ENCODE measurements at places on chromosomes 2 and 18.

DNA sequence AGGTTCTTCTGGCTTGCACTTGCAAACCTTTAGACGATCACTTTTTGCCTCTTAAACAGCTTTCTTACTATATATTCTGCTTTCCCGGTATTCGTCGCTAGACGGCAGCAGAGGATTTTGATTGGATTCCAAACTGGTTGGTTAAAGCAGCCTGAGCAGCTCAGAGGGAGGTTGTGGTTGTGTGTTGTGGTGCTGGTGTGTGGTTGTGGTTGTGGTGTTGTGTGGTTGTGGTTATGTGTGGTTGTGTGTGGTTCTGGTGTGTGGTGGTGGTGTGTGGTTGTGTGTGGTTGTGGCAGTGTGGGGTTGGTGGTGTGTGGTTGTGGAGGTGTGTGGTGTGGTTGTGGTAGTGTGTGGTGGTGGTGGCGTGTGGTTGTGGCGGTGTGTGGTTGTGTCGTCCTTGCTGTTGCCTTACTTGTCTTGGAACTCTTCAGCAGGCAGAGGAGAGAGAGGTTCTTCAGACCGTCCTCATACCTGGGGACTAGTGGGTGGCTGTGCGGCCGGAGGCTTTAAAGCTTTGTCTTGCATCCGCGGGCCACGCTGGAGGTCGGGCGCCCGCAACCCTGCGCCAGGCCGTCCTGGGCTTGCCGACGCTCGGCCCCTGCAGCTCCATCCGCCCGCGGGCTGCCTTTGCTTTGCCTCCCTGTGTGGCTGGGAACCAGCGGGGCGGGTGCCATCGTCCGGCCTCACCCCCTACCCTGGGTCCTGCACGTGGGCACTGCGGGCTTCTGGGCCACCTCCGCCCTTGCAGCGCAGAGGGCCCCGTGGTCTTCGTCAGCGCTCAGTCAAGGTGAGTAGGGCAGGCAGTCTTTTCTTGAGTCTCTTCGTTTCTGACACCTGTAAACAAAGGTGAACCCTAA, 190.8 kb downstream of the ARHGAP28 start:
- DNase-seq = no peak

- DNase-seq = no peak
These were observed 13.7 kb downstream of the TET3 start for GRCh38 chr2:73998451-73998850.

DNA sequence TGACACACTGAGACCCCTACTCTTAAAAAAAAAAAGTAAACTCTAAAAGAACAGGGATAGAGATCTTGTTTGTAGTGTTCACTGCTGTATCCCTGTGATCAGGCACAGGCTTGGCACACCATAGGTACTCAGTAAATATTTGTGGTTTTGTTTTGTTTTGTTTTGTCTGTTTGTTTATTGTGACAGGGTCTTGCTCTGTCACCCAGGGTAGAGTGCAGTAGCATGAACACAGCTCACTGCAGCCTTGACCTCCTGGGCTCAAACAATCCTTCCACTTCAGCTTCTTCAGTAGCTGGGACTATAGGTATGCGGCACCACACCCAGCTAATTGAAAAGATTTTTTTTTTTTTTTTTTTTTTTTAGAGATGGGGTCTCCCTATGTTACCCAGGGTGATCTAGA, 3.4 kb downstream of the FKBP1B start:
- DNase-seq = no peak

DNA sequence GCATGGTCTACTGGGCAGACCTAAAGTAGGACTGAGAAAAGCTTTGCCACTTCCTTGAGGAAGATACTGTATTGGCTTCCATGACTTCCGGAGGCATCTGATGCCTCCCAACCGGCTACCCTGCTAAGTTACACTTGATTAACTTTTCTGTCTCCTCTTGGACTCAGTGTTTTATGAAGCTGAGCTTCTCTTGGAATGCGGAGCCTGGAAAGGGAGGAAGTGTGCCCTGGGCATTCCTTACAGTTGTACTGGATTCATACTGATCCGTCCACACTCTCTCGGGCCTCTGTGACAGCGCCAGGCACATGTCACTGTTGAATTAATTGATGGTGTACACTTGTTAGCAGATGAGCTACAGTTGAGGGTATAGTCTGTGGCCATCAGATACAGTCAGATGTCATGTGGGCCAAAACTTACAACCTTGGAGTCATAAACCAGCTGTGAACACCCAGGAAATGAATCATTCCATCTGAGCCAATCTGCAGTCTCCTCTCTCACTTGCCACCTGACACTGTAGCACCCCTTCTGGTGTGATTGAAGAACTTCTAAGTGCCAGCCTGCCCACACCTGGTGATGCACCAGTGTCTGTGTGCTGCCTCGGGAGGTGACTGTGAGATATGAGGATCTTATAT, 122.5 kb downstream of the FHOD3 start:
- DNase-seq = no peak

DNA sequence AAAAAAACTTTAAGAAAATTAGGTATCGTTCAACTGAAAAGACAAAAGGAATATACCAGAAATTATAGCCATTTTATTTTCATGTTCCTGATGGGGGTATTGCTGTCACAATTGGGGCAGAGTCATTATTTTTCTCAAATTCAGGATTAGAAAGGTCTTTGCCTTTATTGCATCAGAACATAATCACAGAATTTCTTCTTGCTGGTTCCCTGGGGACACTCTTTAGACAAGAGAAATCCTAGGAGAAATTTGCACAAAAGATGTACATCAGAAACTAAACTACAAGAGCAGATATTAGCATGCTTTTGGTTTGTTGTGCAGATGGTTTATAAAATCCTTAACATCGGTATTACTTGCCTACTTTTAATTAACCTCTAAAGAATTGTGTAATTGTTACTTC, 103.2 kb downstream of the NCOA1 start:
- no peak for DNase-seq

GRCh38 chr2:18690342-18690741, 101.0 kb upstream of the NT5C1B start:
- no peak for DNase-seq

- no peak for DNase-seq
These were observed 112.7 kb downstream of the GBX2 start for GRCh38 chr2:236055471-236055870.

- no peak for DNase-seq
These were observed 16.5 kb downstream of the ABI2 start for GRCh38 chr2:203344667-203345066.

DNA sequence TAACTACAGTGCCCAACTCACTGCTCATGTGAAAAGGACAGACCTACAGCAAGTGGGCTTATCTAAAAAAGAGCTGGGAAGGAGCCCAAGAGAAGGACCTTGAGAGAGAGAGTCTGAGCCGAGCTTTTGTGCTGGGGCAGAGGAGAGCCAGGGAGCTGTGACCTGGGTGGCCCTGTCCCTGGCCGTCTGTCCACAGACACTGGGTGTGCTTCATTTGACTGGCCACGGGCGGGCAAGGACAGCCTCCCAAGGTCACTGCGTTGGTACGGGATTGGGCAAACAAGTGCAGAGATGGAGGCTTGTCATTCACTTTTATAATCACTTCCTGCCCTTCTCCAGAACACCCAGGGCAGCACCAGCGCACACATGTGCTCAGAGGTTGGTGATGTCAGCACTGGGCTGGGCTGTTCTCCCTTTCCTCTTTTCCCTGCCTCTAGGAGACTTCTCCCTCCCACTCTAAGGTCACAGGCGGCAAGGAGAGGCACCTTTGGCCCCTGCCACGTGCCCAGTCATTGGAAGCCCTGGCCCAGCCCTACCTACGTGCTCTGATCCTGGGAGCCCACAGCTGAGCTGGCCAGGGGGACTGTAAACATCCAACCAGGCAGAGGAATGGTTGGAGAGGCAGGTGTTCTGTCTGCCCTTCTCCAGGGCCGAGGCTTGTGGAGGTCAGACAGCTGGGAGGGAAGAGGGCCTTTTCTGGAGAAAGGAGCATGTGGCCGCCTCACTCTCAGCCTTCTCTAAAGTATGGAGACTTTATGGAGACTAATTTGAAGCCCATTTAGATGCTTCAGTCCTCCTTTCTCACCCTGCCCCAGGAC, 6.4 kb upstream of the PSD4 start:
- no peak for DNase-seq

DNA sequence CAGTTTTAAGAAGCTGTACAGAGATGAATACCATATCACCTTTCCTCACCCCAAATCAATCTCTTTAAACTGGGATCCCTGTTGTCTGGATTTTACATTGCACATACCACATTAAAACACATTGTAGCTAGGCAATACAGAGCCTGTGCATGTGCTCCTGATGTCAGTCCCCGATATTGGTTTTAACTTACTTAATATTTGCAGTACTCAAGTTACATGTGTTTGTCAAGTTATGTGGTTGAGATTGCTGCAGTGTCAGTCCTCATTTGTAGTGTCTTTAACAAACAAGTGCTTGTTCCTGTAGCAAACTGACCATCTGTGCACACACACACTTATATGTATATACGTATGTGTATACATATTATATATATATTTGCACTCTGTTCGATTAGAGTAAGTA, 10.4 kb upstream of the UBE2E3 start:
- DNase-seq = no peak

DNA sequence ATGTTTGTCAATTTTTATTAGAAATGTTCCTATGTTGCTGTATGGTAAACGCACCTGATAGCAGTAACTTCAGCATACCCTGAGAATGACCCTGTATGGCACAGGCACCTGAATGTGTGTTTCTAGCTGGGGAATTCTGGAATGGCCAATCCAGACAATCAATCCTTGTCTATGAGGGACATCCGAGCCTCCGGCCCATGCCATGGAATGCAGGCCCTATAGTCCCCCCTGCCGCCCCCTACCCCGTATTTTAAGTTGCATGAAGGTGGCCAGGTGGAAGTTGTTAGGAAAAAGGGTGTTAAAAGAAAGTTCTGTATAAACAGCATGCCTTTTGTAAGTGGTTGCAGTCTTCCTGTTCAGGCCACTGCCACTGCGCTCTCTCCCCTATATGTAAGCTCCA, 595.9 kb downstream of the DSC3 start:
- no peak for DNase-seq

DNA sequence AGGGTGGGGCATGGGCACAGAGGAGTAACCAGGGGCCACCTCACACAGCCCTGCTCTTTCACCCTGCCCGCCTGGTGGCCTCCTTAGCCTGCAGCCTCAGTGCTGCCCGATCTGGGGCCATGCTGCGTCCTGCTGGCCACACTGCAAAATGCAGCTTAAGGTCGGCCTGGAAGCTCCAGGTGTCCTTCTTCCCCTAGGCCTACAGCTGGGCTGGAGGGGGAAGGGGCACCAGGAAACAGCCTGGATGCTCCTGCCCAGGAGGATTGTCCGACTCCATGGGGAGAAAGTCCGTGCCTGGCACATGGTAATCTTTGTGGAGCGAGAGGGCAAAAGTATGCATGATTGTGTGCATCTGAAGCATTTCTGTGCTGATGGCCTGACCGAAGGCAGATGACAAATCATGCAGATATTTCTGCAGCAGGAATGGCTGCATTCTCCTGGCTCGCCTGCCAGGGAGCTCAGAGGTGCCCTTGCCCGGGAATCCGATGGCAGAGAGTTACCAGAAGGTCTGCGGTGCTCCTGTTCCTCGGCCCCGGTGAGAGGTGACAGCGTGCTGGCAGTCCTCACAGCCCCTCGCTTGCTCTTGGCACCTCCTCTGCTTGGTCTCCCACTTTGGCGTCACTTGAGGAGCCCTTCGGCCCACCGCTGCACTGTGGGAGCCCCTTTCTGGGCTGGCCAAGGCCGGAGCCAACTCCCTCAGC, 12.8 kb upstream of the ALPP start:
- DNase-seq = no peak

- no peak for DNase-seq
These were observed 98.6 kb downstream of the NOL4 start for GRCh38 chr18:34126121-34126520.

DNA sequence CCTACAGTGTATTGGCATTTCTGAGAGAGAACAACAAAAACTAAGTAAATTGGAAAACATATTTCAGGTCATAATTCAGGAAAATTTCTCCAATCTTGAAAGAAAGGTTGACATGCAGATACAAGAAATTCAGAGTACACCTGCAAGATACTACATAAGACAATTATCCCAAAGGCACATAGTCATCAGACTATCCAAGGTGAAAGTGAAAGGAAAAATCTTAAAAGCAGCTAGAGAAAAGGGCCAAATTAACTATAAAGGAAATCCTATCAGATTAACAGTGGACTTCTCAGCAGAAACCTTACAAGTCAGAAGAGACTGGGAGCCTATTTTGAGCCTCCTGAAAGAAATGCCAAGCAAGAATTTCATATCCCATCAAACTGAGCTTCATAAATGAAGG, 449.0 kb upstream of the MMADHC start:
- no peak for DNase-seq

- no peak for DNase-seq
These were observed 487.4 kb downstream of the ADCYAP1 start for GRCh38 chr18:1392046-1392445.

GRCh38 chr18:36389027-36389426, 91.5 kb downstream of the FHOD3 start:
- no peak for DNase-seq

DNA sequence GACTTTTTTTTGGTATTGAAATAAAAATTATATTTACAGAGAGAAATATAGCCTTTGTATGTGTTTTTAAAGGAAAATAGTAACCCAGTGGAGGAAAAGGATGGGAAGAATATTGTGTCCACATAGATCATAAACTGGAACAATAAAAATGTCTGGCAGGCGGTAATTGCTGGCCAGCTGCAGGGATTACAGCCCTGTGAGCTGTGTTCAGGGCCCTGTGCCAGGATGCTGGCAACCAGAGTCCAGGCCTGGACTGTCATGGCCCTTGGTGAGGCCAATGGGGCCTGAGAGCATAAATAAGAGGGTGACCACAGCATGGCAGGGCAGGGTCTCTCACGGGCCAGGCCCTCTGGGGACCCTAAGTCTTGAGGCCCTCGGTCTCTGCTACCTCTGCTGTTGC, 171.2 kb downstream of the ACOXL start:
- DNase-seq = no peak

DNA sequence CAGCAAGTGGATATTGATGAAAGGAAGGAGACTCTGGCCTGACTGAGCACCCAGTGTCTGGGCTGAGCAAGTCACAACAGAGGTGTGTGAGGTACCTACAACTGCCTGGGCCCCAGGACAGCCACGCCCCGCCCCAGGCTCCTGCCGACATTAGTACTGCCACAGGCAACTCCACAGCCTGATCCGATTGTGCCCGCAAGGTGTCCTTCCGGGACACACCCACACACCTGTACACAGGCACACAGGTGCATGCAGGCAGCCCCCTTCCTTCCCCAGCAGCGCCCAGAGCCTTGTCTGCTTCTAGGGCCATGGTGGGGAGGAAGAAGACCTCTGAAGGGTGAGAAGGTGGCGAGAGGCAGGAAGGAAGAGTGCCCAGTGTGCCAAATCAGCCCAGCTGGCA, 83.6 kb downstream of the TNS1 start:
- no peak for DNase-seq

- DNase-seq = no peak
These were observed 482 bp downstream of the DLGAP1 start for GRCh38 chr18:4454537-4455112.

DNA sequence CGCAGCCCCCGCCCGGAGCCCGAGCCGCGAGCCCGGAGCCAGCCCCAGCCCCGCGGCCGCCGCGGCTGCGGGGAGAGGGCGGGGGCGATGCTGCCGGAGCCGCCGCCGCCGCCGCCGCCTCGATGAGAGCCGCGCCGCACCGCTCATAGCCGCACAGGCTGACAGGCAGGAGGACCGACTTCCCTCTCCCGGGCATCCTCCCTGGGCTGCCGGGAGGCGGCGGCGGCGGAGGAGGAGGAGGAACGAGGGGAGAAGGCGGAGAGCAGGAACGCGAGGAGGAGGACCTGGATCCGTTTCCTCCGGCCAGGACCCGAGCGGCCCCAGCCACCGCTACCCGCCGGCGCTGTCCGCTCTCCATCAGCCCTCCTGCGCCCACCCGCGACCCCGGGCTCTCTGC, 370 bp downstream of the KLHL29 start:
- no peak for DNase-seq

Data from cortex of kidney (tissue), 1 donor.